Thoracic aorta (tissue), 2 donors: ENCODE measurements at places on chromosomes 1 and 21.

GRCh38 chr1:222046684-222047263 lies 304.9 kb upstream of the DUSP10 start:
- no peak for DNase-seq

GRCh38 chr1:168116327-168116799 lies 20.4 kb downstream of the GPR161 start:
- no peak for DNase-seq

GRCh38 chr1:236213534-236213933 lies 68.2 kb downstream of the ERO1B start:
- DNase-seq = no peak

DNA sequence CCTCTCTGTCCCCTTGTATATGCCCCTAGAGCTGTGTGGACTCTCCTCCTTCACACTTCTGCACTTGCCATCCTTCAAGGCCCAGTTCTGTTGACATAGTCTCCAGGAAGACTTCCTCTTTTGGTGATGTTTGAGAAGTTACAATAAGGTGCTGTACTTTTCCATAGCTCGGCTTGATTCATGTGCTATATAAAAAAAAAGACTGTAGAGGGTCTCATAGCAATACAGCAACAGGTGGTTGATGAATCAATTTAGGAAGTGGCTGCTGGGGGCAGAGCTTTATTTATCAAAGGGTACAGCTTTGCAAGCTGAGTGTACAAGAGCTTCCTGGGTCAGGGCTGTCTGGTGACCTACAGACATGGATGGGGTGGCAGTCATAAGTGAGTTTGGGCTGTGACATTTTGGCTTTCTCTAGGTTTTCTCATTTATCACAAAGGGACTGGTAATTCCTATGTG lies 102.7 kb downstream of the RUNX1 start:
- no peak for DNase-seq

DNA sequence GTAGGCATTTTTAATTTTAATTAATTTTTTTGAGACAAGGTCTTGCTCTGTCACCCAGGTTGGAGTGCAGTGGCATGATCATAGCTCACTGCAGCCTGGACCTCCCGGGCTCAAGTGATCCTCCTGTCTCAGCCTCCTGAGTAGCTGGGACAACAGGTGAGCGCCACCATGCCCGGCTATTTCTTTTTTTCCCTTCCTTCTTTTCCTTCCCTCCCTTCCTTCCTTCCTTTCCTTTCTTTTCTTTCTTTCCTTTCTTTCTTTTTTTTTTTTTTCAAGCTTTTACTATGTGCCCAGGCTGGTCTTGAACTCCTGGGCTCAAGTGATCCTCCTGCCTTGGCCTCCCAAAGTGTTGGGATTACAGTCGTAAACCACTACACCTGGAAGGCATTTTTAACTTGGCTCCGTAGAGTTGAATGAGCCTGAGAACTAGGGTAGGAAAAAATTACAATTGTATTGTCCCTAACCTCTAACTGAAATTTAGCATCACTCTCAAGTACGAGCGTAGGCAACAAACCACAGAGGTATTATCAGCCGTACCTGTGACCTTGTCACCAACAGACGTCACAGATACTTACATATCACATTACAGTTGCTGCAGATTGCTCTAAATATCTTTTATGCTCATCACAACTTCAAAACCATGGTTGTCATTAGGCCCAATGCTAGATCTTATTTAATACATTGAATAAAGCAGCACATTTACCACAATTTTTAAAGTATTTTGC lies 8.0 kb downstream of the RUNX3 start:
- DNase-seq = no peak

- no peak for DNase-seq
Observed at GRCh38 chr1:235027862-235028250, 100.8 kb downstream of the TOMM20 start.

DNA sequence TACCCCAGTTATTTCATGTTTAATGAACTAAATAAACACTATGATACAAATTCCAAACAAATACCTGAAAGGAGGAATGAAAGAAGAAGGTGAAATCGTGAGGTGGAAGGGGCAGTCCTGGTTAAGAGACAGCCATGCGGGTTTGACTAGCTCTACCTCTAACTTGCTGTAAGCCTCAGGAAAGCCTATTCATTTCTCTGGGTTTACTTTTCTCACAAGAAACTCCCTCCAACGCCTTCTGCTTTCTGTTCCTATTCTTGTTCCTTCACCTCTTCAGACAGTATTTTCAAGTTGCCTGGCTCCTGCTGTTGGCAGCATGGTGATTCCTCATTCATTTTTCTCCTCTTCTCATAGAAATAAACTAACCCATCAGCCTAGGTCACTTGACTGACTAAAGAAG lies 92.4 kb downstream of the NTPCR start:
- DNase-seq = no peak

DNA sequence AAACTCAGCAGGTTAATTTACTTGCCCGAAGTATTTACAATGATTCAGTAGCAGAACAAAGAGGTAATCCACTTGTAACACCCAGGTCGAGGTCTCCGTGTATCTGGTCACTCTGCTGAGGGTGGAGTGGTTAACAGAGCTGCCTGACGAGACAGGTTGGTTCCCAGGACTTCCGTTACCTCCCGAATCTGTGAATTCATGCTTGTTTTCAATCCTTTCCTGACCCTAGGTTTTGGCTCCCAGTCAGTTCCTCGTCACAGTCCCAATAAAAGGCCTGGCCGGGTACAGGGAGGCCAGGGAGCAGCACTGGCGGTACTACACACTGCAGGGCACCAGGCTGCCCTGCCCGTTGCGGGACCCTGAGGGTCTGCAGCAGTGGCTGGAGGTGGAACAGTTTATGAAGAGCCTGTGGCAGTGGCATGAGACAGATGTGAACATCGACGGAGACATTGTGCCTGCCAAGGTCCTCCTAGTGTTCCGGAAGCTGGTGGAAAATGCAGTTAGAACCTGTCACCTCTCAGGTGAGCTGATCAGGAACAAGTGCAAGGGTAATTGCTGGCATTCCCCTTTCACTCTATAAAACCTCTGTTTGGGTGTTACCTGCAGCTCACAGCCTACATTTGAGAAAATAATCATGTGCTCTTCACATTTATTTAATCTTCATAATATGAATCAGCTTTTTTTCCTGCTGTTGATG lies 12.8 kb downstream of the MAB21L3 start:
- no peak for DNase-seq

DNA sequence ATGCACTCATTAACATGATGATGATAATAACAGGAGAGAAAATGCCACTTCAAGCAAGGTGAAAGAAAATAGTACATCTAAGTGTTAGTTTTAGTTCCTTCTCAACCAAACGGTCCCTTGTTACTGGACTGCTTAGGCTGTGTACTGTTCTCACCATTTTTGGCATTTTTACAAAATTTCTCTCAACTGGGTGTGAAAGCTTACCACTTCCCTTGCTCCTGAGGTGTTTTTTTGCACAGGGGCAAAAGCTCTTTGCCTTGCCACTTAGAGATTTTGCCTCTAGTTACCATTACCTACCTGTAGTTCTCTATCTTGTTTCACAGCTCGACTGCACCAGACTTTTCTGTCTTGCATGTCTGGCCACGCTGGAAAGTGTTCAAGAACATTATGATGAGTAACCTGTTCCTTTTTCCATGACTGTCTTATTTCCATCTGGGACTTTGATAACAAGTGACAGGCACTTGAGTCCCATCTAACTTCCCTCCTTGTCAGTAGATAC lies 10.7 kb downstream of the NEK7 start:
- no peak for DNase-seq
